Nucleus accumbens (tissue), 56 donors: ENCODE measurements at places on chromosomes 16 and 17.

- no peak for DNase-seq
Observed at GRCh38 chr17:67164302-67164701, 80.7 kb downstream of the HELZ start.

- no peak for DNase-seq
Observed at GRCh38 chr16:5228369-5228768, 130.8 kb upstream of the EEF2KMT start.

DNA sequence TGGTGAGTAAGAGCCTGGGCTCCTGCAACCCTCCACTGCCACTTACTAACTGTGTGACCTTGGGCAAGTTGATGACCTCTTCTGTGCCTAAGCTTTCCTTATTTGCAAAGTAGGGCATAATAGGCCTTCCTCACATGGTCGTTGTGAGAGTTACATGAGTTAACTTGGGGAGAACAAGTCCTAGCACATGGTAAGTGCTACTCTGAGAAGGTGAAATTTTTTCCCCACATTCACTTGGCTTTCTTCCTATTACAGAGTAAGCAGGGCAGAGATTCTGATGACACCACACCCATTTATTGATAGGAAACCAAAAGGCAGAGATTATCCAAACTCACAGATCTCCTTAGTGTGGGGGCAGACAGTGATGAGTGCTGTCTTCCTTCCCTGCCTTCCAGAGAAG lies 1.6 kb downstream of the KCNH4 start:
- no peak for DNase-seq

DNA sequence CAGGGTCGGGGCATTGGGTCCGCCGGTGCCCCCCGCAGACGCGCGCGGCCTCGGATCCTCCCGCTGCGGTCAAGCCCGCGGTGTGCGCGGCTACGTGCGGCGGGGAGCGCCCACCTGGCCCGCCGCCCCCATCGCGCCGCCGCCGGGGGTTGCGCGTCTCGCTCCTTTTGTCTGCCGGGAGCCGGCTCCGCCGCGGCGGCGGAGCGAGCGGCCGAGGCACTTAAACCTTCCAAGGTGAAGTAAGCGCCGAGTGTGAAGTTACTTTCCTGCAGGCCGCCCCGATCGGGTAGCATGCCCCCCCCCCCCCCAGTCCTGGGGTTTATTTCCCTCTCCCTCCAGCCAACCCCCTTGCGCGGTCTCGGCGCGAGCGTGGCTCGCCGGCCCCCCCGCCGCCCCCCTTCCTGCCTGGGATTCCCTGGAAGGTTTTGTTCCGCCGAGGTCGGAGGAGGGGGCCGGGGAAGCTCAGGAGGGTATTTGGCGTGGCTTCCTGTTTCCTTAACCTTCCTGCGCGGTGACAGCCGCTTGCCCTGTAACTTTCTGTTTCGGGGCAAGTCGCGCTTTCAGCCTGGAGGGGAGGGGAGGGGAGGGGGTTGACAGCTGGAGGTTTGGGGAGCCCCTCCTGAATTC lies 56.6 kb upstream of the GSE1 start:
- DNase-seq: peak; percentile 17

DNA sequence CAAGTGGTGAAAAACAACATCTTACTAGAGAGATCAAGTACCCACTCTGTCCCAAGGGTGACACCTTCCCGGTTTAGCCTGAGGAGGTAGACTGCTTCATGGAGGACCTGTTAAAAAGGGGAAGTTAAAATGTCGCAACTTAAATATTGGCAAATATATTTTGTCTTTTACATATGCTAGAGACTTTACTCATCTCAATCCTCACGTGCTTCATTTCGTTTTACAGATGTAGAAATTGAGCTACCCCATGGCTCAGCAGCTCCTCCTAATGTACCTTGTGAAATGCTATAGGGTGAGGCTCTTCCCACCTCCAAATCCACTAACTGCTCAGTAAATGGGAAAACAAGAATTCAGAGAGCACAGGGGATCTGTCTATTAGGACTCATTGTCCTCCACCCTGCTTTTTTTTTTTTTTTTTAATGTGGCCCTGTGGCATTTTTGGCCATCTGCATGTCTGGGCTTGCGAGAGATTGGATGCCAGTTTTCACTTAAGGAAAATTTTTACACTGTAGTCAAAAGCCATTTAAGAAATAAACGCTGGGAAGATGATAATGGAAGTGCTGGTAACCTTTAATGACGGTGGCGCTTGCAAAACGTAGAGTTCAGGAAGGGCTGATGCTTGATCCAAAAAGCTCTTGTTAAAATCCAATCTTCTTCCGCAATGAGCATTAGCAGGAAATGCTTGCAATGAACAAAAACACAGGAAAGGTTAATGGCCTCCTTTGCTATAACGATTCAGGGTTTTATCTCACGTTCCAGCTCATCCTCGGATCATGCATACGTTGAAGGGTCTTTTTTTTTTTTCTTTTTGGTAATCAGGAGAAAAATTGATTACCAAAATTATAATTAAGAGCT lies 39.8 kb downstream of the HSBP1 start:
- DNase-seq: no peak

- no peak for DNase-seq
Observed at GRCh38 chr16:85930301-85930700, 31.3 kb downstream of the IRF8 start.

- no peak for DNase-seq
Observed at GRCh38 chr16:74511961-74512360, 90.7 kb upstream of the CLEC18B start.

DNA sequence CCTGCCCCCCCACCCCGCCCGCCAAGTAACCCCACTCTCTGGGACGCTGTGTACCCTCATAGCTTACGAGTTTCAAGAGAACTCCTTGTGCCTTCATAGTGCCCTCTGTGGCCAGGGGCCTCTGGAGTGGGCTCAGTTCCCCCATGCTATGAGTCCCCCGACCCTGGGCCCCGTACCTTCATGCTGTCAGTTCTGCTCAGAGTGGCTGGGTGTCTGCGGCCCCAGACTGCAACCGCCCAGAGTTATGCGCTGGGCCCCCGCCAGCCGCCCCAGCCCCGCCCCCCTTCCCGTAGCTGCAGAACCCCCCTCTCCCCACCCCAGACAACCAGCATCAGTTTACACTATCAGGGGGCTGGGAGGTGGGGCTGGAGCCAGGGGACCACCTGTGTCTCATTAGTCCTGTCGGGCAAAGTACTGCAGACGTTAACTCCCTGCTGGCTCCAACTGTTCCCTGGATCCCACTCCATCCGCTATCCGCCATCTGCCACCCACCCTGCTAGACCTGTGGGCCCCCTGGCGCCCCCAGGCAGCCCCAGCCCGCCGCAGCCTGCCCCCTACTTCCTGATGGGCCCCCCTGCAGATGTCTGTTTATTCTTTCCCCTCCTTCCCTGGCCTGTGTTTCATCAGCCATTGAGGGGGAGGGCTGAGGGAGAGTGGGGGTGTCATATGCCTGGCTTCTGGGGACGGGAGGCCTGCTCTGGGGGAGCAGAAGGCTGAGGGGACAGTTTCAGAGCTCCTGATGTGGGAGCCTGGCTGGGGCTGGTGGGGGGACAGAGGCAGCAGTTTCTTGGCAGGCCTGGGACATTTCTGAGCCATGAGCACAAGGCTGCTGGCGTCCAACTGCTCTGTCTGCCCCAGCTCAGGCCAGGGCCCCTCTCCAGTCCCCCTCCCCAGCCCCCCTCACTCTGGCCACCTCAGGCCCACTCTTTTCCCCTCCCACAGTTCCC lies at the start of gene MFAP4:
Gene MFAP4, minus strand, starts transcription at position 217 of the 947 bp plus-strand sequence. Its CDS starts 35 bp downstream, at position 182.
- no peak for DNase-seq

- no peak for DNase-seq
Observed at GRCh38 chr17:29613856-29614255, 8.9 kb downstream of the CORO6 start.

GRCh38 chr17:43400943-43401717 lies 2.3 kb downstream of the ARL4D start:
- DNase-seq: no peak

- no peak for DNase-seq
Observed at GRCh38 chr16:77059446-77059845, 131.5 kb upstream of the MON1B start.

DNA sequence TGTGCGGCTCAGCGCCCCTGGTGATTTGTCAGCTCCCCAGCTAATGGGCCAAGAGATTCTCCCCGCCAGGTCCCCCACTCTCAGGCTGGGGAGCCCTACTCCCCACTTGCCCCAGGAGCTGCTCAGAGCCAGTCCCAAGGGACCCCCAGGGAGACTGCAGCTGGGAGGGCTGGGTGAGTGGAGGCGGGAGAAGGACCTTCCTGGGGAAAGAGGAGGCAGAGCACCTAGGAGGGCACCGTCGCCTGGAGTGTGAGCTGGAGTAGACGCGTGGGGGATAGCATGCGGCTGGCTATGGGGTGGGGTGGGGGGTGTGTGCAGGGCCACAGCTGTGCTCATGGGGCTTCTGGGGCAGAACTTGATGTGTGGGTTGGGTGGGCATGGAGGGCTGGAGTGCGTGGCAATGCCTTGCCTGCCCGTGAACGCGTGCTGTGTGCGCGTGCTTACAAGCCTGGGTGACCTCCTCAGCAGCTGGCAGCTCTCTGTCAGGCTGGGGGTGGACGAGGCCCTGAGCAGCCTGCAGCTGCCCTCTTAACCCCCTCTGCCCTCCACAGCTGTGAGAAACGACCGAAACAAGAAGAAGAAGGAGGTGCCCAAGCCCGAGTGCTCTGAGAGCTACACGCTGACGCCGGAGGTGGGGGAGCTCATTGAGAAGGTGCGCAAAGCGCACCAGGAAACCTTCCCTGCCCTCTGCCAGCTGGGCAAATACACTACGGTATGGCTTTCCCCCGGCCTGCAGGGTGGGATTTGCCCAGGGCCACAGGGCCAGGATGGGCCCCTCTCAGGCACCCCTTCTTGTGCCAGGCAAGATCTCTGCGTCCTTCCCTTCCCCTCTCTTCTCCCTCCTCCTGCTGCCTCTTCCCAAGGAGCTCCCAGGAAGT lies 12.9 kb downstream of the GJD3 start:
- DNase-seq: no peak

DNA sequence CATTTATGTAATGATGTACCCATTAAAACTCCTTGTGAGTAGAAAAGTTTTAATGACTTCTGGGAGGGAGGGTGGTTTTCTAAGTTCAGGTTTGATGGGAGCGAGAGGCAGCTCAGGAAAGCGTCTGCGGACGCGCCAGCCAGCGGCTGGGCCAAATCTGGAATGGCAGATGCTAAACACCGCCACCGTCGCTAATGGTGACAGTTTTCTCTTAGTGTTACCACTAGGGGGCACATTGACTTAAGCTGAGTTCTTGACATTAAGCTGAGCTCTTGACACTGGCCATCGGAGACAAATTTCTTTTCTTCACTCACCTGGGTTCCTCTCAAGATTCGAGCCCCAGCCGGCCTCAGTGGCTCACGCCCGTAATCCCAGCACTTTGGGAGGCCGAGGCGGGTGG lies 6.7 kb downstream of the TRPV1 start:
- DNase-seq: no peak

DNA sequence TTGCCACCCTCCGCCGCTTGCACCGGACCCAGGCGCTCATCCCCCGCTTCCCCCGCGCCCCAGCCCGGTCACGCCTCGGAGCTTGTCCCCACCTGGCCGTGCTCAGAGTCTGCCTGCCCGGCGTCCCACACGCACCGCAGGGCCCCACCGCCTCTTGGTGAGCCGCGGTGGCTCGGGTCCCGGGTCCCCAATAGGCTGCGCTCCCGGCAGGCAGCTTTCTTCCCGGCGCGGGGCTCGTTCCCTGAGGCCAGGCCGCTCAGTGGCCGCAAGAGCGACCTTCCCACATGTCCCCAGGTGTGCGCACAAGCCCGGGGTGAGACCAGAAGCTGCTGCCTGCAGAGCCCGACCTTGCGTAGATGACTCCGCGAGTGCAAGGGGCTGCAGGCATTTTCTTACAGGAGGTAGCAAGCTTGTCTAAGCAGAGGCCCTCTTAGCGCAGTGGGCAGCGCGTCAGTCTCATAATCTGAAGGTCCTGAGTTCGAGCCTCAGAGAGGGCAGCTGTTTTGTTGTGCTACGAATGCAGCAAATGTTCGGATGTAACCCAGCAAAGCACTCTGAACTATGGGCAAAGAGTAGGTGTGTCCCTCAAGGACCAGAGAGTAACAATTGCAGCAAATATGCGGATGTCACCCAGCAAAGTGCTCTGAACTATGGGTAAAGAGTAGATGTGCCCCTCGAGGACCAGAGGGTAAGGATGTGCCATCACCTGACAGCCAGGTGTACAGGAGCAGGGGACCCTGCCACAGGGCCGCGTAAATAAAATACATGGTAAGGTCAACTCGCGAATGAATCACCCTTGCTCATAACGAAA lies 15.6 kb downstream of the TLE7 start:
- DNase-seq: no peak

GRCh38 chr16:65415460-65415859 lies 293.6 kb upstream of the CDH11 start:
- no peak for DNase-seq

- DNase-seq: no peak
Observed at GRCh38 chr16:87127061-87127765, 190.0 kb downstream of the C16orf95 start.

GRCh38 chr17:57537524-57538410 lies 207.3 kb downstream of the CCDC182 start:
- no peak for DNase-seq

DNA sequence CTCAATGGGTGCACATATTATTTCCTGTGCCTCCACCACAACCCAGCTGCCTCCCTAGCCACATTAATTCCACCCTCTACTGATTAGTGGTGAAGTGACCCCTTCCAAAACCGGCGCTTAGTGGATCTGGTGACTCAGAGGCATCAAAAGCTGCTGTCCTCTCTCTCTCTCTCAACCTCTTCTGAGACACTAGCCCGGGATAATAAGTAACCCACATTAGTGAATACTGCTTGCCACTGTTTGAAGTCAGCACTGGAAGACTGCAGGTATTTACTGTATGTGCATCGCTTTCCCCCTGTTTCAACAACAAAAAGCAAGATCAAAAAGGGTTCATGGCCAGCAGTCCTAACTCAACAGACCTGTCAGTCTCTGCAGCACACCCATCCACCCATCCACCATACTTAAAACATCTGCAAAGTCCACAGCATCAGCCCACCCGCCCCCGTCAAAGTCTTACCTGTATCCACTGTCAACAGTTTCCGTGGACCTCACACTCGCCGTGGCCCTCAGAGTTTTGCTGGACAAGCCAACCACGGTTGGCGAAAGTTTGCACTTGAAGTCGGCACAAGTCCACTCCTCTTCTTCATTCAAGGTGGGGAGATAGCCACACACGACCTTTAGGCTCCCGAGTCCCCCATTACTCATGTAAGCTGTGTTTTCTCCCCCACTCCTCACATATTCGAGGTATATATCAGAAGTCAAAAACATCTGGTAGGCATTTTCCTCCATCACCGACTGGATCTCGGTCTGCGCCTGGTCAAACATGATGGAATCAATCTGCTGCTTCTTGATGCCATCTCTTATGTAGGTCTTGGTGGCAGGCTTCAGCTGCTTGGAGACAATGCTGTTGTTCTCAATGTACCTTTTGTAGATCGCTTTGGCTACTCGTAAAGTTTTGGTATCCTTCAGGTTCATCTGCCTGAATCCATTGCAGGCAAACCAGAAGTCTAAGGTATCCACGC lies 3.8 kb downstream of the AXIN2 start:
- DNase-seq: no peak

GRCh38 chr17:33945646-33946546 lies 309.2 kb upstream of the CCL2 start:
- no peak for DNase-seq
